ENCODE measurements at places on chromosomes 2 and 18.
A peak's percentile ranks its signal among the peaks of the same experiment; 100 is the strongest.

DNA sequence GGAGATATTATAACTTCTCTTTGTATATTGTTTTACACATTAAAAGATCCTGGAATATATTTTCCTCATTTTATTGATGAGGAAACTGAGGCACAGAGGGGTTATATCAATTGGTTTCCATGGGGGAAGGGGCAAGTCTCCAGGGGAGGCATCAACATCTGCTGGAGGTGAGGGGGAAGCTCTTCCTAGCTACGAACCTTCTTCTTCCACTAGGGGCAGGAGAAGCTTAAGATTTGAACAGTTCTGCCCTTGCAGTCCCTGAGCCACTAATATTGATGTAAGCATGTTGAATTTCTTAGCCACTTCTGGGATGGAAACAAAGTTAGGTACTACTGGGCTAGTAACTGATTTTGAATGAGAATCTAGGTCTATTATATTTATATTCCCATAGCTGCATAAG, 140.1 kb upstream of the AQP4 start:
- no peak for DNase-seq

DNA sequence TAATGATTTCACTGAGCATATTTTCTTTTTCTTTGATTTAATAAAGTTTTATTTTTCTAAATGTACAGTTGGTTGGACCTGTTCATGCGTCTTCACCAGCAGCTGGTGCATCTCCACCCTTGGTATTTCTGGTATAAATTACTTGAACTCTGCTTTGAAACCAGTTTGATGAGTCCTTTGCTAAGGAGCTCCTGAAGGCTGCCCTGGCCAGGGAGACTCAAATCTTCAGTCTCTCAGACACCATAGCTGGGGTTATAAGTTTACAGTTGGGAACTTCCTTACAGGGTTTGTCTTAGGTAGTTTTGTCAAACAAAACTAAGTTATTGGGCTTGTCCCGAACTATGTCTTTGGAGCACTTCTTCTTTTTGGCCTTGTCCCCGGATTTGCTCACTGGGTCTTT, 44.7 kb downstream of the HS1BP3 start:
- no peak for DNase-seq

- no peak for DNase-seq
Measured at GRCh38 chr2:235637896-235638295, 144.1 kb downstream of the AGAP1 start.

GRCh38 chr18:27184115-27185024, 738 bp downstream of the CHST9 start:
- DNase-seq, result no peak

DNA sequence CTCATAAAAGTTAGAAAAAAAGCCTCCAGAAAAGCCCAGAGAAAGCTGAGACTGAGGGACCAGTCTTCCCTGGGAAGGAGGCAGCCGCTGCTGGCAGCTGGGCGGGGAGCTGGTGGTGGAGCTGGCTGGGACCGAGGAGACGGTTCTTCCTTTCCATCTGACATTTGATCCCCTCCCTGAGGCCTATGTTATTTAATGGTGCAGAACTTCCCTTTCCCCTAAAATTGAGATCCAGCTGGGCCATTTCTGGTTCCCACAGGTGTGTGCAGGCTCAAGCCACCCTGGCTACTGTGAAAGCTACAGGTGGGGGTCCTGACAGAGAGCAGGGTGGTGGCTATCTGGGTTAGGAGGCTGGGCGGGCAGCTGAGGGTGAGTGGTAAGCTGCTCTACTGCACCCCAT, 81.5 kb upstream of the FZD7 start:
- DNase-seq, result no peak

- no peak for DNase-seq
Measured at GRCh38 chr2:166609183-166609959, 115.3 kb upstream of the SCN7A start.

GRCh38 chr2:168469281-168469988, 13.4 kb downstream of the CERS6 start:
- no peak for DNase-seq

GRCh38 chr2:209636076-209636475, 135.6 kb upstream of the UNC80 start:
- DNase-seq, result no peak

DNA sequence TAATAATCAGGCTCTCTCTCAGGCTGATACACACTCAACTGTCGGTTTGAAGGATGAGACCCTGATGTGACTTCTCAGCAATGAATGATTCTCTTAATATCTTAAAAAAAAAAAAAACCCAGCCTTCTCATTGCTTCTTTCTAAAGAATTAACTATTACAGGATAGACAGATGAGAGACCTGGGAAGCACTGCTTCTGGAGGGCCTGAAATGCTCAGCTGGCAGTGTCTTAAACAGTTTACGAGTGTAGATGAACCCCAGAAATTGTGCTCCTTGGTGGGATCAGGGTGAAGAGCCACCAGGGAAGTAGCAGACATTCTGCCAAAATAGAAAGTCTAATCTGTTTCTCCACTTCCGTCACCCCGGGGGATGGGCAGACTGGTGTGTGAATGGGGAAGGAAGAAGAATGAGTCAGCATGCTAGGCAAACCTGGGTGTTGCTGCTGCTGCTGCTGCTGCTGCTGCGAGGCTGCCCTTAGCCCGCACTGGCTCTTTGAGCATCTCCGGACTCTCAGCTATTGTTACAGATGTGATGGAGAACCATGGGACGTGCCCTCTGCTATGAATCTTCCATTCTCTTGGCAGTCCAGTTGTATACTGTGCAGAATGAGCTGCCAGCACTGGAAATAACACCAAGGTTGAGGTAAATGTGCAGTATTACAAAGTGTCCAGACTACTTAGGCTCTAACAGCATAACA, 158.4 kb downstream of the SETBP1 start:
- peak; percentile 3 for DNase-seq

- no peak for DNase-seq
Measured at GRCh38 chr2:216219861-216220260, 110.7 kb downstream of the XRCC5 start.

DNA sequence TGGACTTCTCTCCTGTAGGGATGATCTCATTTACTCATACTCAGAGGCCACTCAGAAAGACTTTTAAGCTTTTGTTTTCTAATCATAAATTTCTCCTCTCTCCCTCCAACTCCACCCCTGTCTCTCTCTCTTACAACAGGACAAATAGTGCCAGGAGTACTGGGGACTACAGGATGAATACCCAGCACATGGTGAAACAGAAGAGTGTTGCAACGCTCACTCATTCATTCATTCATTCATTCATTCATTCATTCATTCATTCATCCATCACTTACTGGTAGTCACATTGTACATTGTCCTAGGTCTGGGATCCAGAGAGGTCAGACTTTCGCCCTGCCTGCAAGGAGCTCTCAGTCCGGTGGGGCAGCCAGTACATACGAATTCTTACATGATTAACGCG, 97.6 kb downstream of the KLHL29 start:
- no peak for DNase-seq

DNA sequence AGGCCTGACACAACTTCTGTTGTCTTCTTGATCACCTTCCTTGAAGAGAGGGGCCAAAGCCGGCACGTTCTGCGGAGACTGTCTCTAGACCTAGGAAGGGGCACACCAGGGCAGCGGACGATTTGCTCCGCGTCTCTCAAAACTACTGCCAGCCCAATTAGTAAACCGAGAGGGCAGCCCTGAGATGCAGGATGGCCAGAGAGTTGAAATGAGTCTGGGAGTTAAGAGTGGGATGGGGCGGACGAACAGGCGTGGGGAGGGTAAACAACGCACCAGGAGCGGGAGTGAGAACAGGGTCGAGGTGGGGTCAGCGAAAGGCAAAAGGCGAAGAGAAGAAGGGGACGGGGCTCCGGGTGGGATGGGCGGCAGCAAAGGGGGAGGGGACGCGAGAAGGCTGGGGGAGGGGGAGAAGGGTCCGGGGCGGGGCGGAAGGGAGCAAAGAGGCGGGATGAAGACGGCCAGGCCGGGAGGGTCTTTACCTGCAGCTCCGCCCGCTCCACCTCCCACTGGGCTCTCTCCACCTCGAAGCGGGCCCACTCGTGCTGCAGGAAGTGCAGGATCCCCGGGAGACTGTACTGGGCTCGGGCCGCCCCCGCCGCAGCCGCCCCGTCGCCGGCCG, 476 bp downstream of the STRN start:
- DNase-seq, result peak; percentile 41

Data from activated naive CD4-positive, alpha-beta T cell (primary cell).